Adipose tissue (tissue), 3 donors: ENCODE measurements at places on chromosomes 12 and 14. TPM values are rescaled to one million over a fixed set of nuclear protein-coding genes. Genes with fewer than 3 reads are reported as not detected.

ADAMTS20 gene
- polyA plus RNA-seq = not detected

MYF6 gene
- 0.07 TPM for polyA plus RNA-seq

TMEM132D gene
- polyA plus RNA-seq = 0.11 TPM

SLC41A2 gene
- 6.8 TPM for polyA plus RNA-seq

CD9 gene
- polyA plus RNA-seq = 45.8 TPM

SDR9C7 gene
- polyA plus RNA-seq = not detected

USP5 gene
- polyA plus RNA-seq = 28.5 TPM
